ENCODE measurements at places on chromosomes 5 and 9.

DNA sequence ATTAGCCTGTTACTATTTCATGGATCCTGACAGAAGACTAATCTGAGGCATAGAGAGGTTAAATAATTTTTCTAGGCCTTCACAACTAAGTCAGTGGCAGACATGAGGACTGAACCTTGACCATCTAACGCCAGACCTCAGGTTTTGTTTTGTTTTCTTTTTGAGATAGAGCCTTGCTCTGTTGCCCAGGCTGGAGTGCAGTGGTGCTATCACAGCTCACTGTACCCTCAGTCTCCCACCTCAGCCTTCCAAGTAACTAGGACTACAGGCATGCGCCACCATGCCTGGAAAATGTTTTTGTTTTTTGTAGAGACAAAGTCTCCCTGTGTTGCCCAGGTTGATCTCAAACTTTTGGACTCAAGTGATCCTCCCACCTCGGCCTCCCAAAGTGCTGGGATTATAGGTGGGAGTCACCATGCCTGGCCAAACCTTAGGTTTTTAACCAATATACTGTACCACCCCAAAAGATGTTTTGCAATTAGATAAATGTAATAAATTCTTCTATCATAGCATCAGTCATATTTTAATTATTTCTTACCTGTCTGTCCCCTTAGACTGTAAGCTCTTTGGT, 35.4 kb downstream of the ERCC6L2 start:
- no peak for DNase-seq

GRCh38 chr5:118015511-118015910, 972.8 kb downstream of the DTWD2 start:
- no peak for DNase-seq

GRCh38 chr5:144210655-144211054, 40.0 kb downstream of the KCTD16 start:
- DNase-seq, result no peak

DNA sequence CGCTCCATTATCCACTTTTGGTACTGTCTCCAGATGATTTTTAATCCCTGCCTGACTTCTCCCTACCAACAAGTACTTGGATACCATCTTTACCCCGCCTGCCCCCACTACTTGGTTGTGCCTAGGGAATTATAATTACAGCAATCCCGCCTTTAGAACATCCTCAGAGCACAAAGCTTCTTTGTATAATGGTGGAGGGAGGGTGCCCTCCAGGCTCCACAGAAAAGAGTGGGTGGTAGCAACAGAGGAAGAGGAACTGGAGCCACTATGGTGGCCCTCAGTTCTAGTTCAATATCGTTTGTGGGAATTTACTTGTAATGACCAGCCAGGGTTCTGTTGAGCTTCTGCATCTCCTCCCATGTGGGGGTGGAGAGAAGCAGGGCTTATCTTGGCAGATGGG, 79.0 kb upstream of the RNF38 start:
- DNase-seq, result no peak

DNA sequence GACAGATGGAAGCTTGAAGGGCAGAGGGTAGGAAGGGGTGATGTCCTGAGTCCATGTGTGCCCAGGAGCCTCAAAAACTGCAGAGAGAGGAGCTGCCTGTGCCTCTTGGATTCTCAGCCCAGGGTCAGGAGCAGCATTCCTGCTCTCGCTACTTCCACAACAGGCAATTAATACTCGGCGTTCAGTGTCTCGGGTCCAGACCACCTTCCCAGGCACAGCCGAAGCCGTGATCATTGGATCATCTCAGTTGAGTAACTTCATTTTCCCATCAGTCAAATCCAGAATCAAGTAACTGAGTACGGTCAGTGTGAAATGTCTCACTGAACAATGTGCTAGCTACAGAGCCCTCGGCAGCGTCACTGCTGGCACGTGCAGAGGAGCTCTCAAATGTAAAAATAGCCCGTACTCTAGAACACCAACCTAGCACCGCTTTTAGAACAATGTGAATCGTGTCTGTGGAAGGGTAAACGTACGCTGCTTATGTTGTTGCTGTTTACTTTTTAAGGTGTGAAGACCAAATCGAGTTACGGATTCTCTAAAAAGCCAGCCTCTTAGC, 63.5 kb upstream of the IRX4 start:
- no peak for DNase-seq

GRCh38 chr9:18543406-18544192, 69.6 kb downstream of the ADAMTSL1 start:
- DNase-seq, result no peak

DNA sequence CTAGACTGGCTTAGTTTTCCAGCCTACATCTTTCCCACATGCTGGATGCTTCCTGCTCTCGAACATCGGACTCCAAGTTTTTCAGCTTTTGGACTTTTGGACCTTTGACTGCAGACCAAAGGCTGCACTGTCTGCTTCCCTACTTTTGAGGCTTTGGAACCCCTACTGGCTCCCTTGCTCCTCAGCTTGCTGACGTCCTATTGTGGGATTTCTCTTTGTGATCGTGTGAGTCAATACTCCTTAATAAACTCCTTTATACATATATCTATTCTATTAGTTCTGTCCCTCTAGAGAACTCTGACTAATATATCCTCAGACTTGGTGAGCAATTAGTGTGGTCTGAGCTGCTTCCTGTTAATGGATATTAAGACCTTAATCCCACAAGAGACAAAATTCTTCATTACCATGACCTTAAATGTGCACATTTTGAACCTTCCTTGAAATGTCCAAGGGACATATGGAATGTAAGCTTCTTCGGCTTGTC, 752.9 kb downstream of the CDH18 start:
- no peak for DNase-seq

GRCh38 chr9:137500666-137501397, 41.7 kb upstream of the NSMF start:
- no peak for DNase-seq

GRCh38 chr5:137146402-137146890, 352.7 kb downstream of the SPOCK1 start:
- DNase-seq, result no peak

DNA sequence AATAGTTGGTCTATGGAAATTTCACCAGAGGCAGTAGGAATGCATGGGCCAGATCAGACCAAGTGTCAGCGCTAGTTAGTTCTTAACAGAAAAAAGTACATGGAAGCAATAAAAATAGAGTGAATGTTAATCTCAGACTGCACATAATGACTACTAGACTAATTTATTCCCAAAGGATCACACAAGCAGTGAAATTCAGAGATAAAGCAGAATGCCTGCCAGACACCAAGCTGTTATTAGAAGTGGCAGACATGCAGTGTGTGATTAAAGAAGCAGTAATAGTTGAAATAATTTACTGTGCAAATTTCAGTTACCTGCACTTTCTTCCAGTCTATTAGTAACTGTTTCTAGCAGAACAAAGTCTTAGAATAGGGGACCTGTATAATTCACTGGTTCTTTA, 1024.2 kb downstream of the CDH9 start:
- DNase-seq, result no peak

DNA sequence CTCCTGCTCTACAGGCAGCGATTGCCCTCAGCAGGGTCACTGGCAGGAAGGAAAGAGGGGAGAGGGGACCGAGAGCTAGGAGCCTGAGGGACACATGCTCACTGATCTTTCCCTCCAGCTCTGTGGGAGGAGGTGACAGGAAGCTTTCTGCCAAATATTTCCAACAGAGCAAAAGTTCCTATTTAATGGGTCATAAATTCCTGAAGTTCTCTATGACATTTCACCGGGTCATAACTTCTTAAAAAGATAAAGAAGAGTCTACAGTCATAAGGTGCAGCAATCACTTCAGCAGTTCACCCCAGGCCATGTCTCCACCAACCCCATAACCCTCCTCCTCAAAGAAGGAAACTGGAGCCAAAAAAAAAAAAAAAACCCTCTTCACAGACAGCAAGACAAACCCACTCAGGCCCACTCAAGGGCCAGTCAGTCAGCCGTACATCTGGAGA, 481.1 kb downstream of the NR2F1-AS1 start:
- no peak for DNase-seq

- no peak for DNase-seq
These were observed 51.2 kb downstream of the NIM1K start for GRCh38 chr5:43243270-43243669.

GRCh38 chr5:42908086-42908485, 96.4 kb upstream of the SELENOP start:
- no peak for DNase-seq

DNA sequence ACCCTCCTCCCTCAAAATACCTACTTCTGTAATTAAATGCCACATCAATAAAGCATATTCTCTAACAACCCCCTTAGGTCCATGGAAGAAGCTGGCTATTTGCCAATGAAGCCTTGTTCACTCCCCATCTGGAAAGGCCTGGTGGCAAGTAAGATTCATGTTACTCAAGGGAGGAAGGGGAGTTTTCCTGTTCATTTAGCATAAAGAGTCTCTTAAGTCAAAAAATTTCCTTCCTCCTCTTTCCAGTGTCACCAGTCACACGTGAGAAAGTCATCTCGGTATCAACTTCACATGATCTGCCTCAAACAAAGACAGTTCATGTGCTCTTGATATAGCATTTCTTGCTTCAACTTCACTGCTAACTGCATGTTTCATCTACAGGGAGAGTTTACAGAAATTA, 32.7 kb upstream of the RIC1 start:
- DNase-seq, result no peak

Measured in memory B cell (primary cell).